ENCODE measurements at places on chromosomes 11 and 22.

DNA sequence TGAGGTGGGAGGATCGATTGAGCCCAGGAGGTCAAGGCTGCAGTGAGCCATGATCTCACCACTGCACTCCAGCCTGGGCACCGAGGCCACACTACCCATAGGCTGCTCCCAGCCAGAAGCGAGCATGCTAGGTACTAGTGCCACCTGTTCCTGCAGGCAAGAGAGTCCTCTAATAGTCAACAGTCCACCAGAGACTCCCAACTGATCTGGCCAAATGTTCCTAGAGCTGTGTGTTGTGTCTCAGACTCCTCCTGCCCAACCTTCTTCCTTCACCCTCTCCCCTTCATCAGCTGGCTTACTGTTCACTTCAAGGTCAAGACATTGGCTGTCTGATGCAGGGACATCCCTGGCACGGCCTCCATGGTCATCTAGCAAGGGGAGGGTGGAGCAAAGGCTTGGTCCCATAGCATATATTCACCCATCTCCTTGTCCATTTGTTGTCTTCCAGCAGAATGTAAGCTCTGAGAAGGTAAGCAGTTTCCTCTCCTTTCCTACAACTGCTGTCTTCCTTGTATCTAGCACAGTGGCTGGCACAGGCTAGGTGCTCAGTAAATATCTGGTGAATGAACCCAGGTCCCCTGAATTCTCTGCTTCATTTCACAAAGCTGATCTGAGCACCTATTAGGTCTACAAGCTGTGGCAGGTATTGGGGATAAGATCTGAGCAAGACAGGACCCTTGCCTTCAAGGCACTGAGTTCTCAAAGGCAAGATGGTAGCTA, 126.2 kb upstream of the SERPIND1 start:
- no peak for DNase-seq

- DNase-seq, result no peak
Observed at GRCh38 chr11:15665368-15665871, 550.7 kb downstream of the INSC start.

DNA sequence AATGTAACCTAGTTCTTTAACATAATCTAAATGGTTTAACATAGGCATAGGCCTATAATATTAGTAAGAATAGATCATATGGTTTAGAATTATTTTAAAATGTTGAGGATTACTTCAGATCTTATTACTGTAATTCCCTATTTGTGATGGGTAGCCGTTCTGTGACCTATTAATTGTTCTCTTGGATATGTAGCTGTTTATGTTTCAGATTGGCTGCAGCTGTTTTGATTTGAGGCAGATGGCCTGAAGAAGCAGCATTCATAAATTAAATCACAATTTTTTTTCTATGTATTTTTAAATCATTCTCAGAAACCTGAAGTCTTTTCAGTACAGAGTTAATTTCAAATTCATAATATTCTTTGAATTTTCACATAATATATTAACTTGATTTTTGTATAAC, 104.5 kb downstream of the PDE3B start:
- no peak for DNase-seq

GRCh38 chr11:30778596-30778995, 192.4 kb upstream of the MPPED2 start:
- DNase-seq, result no peak

DNA sequence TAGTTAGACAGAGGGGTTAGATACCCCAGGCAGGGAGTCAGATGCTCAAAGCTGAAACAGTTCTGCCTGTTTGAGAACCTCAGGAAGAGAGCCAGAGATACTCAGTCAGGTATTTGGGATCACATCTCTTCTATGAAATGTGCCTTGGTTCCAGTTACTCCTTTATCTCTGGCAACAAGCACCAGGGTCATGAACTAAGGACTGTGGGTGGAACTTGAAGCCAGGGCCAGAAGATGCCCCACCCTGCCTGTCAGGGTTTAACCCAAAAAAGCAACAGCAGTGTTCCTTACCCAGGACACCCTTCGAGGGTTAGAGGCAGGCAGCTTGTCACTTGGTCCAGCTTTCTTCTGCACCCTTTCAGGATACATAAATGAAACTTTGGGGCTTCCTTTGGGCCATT, 15.0 kb upstream of the WT1 start:
- DNase-seq, result no peak

GRCh38 chr11:100878474-100878873, 191.4 kb downstream of the ARHGAP42 start:
- DNase-seq, result no peak

- DNase-seq, result no peak
Observed at GRCh38 chr11:61601512-61601911, 20.6 kb upstream of the SYT7 start.

GRCh38 chr11:394858-395655, 1.0 kb downstream of the PKP3 start:
- DNase-seq, result no peak

DNA sequence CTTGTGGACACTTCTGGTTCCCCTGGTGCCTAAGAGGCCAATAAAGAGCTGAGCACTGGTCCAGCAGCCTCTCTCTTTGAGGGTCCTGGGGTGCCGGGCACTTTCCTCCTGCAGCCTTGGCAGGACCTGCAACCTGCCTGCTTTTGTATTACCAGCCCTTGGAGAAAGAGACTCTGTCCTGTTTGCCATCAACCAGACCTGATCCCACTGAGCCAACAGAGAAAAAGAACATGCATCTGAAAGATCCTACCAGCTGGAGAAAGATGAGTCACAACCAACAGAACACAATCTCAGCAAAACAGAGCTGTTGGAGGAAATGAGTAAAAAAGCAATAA, 321.0 kb downstream of the DDX10 start:
- no peak for DNase-seq

GRCh38 chr22:50605613-50606074, 5.1 kb downstream of the MAPK8IP2 start:
- no peak for DNase-seq

Data from activated naive CD4-positive, alpha-beta T cell (primary cell).